ENCODE measurements at places on chromosomes 3 and 15.

DNA sequence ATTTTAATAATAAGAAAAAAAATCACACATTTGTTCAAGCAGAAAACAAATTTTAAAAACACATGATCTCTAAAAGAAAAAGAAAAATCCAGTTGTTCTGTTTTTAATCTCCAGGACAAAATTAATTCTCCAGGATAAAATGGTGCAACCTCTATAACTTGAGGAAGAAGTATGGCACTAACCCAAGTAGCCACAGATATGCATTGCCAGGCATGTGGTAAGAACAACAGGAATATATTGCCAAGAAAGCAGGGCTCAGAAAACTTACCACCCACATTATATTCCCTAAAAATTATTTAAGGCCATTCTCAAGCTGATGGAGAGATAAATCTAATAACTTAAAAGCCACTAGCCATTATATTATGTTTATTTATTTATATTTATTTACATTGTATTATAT, 295.7 kb upstream of the TMCO5A start:
- DNase-seq, result no peak

- DNase-seq, result no peak
Measured at GRCh38 chr3:88248658-88249057, 98.9 kb downstream of the C3orf38 start.

- DNase-seq, result no peak
Measured at GRCh38 chr3:77078279-77078678, 38.4 kb downstream of the ROBO2 start.

DNA sequence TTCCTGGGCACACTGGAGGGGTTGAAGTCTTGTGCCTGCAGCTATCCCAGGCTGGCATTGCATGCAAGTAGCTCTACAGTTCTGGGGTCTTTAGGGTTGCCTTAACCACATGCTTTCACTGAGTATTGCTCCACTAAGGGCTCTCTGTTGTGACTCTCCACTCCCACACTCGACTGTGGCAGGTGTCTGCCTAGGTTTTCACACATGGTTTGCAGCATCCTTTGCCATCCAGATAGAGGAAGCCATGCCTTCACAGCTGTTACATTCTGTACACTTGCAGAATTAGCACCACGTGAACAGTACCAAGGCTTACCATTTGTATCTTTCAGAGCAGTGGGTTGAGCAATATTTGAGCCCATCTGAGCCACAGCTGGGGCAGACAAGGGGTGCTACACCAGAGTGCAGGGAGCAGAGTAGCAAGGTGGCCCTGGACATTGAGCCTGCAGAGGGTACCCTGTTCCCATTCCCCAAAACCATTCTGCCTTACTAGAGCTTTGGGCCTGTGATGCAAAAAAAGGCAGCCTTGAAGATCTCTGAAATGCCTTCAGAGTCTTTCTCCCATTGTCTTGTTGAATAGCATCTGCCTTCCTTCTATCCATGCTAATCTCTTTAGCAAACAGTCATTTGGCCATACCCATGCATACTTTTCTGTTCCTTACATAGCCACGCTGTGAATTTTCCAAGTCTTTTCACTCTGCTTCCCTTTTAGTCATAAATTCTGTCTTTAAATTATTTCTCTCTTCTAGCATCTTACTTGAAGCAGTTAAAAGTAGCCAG, 95.2 kb upstream of the PLCL2 start:
- DNase-seq, result no peak

- no peak for DNase-seq
Measured at GRCh38 chr3:173258697-173259096, 117.7 kb upstream of the SPATA16 start.

- DNase-seq, result no peak
Measured at GRCh38 chr3:158920371-158920770, 118.5 kb downstream of the MFSD1 start.

DNA sequence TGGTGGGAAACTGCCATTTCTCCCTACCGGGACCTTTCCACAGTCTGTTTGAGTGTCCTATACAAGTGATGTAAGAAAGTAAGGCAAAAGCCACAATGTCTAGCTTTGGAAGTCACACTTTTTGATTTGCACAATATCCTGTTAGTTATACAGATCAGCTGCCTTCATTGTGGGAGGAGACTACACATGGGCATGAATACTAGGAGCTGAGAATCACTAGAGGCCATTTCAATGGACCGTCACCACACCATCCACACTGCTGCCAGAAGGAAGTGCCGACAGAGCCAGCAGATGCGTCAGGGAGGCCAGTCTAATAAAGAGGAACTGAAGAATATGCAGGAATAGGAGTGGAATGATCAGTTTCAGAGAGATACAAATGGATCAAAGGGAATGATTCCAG, 65.8 kb downstream of the SCN11A start:
- DNase-seq, result no peak

DNA sequence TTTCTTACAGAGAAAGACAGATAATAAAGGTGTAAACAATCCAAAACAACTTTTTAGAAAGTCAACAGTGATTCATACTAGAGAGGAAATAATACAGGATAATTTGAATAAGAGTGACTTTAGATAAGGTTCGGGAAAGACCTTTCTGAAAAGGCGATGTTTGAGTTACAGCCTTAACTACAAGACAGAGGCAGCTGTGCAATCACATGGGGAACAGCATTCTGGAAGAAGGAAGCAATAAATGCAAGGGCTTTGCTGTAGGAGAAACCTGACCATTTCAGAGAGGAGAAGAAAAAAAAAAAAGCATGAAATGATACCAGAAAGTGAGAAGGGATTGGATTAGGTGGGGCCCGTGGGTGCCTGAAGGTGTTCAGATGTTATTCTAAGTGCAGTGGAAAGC, 200.6 kb upstream of the ATP11B start:
- no peak for DNase-seq

DNA sequence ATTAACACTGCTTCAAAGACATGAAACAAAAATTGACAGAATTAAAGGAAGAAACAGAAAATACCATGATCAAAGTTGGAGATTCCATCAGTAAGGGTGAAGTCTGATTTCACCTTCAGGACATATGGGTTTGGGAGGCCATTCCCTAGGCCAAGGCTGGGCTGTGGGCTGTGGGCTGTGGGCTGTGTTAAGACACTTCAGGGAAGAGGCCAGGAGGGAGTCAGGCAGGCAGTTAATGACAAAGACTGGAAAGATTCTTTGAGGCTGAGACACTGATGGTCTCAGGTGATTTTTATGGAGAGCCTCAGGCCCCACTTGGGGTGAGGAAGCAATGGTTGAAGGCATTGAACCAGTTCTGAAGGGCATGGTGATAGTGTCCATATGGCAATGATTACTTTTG, 57.5 kb downstream of the MAGEF1 start:
- DNase-seq, result no peak

DNA sequence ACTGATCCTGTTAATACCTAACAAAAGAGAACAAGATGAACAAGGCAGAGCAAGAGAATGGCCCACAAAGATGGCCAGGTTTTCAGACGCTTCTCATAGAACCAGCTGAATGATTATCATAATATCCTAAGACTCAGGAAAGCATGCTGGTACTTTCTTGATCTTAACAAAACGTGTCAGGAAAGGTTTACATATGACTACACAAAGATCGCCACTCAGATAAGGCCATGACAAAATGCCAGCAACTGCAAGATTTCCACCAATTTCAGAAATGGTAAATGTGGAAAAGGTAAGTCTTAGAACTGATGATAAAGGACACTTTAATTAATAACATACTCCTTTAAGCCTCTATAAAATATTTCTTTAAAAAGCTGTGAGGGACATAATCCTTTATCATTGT, 108.8 kb downstream of the DLG1 start:
- DNase-seq, result no peak

DNA sequence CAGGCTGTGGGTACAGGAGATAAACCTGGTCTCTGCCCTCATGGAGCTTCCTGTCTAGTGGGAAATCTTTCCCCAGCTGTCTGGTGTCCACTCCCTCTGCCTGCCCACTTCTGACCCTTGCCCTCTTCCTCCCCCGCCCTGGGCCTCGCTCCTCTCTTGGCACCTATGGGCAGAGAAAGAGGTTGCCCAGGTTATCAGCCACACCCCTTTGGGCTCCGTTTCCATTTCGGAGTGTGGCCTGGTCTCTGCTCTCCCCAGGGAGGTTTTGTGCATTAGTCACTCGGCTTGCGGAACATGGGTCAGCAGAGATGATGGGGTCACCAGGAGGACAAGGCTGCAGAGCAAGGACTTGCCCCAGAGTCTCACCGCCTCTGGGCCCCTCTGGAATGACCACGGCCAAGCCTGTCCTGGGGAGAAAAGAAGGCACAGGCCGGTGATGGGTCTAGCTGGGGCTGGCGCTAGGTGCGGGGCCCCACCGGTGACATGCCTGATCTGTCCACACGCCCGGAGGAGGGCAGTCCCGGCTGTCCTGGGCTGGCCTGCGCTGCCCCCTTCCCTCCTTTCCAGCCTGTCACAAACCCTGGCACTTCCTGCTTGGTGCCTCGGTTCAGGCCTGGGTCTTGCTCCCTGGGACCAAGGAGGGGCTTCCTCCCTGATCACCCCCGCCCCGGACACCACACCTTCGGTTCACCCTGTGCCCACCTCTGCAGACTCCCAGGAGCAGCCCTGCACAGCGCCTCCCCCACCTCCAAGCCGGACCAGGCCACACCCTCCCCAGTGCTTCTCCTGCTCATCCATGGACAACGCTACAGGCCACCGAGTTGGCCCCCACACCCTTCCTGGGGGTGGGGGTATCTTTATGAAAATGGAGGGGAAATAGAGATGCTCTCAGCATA, 35.6 kb upstream of the MUC4 start:
- no peak for DNase-seq

DNA sequence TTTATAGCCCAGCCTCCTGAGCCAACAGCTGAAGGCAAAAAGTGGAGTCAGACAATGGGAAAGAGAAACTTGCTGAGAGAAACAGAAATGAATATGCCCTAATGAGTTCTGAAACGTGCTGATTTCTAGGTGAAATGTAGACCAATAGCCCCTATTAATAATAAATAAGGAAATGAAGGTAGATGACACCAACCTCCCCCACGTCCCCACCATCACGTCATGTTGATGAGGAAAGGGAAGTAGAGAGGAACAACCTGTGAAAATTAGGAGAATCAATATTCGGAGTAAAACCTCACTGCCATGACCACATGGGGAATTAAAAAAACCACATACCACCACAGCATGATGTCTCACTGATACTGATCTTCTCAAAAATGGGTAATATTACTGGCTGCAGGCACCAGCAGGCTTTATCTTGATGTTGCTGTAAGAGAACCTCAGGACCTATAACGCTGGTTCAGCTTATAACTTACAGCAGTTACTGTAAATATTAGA, 64.0 kb downstream of the KAT2B start:
- DNase-seq, result peak; percentile 5

DNA sequence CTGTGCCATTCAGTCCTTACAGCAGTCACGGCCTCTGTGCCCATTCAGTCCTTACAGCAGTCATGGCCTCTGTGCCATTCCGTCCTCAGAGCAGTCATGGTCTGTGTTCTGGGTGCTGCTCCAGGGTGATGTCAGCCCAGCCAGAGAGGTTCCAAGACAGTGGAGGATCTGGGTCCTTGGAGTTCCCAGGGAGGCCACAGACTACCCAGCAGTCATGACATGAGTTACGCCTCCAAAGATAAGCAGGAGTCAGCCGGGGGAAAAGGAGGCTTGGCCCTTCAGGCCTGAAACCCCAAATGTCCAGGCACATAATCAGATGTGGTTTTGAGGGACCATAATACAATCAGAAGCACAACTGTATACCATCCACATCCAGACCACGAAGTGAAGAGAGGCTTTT, 115.7 kb downstream of the ADAMTS17 start:
- DNase-seq, result no peak

- DNase-seq, result peak; percentile 58
Measured at GRCh38 chr15:41621200-41622193, 38.7 kb upstream of the MGA start.

- no peak for DNase-seq
Measured at GRCh38 chr3:171833789-171834460, 9.2 kb upstream of the TMEM212 start.

GRCh38 chr3:114841515-114841914, 305.6 kb downstream of the ZBTB20 start:
- no peak for DNase-seq

GRCh38 chr3:125281381-125281780, 68.8 kb upstream of the SLC12A8 start:
- DNase-seq, result no peak

DNA sequence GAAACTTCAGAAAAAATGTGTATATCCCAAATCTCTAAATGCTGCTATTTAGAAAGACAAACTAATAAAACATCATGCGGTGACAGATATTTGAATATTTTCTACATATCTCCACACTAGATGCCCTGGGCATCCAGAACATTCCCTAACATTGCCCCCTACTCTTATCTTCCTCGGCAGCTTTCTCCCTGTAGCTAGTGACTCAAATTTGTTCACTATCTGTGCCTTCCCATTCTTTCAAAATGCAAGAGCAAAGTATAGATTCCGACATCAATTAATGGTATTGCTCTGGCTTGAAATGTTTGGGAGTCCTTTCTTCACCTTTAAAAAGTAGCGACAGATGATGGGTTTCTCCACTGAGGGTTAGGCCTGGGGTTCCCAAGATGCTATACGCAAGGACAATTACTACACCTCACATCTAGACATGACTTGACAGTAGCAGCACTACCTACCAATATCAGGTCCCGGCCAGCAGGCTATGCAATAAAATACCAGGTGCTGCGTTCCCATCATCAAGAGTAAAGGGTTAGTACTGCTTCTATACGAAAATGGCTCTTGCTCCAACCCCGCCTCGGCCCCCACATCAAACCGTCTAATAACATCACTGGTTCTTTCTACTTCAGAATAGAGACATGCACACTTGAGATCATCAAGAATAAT, 631 bp downstream of the UBR1 start:
- DNase-seq, result no peak

- no peak for DNase-seq
Measured at GRCh38 chr3:126557415-126557745, 1.4 kb downstream of the C3orf22 start.

All from stimulated activated CD4-positive, alpha-beta T cell treated with anti-CD3 and anti-CD28 coated beads, Interleukin-12 subunit alpha, Interleukin-12 subunit beta, amount 100 ng/mL, for 24 hours (primary cell).